Naive thymus-derived CD4-positive, alpha-beta T cell (primary cell): ENCODE measurements at places on chromosomes 3 and 15. TPM values are rescaled to one million over a fixed set of nuclear protein-coding genes. Genes with fewer than 3 reads are reported as not detected.

The VWA5B2 gene
- not detected for polyA plus RNA-seq

- no peak for DNase-seq
These were observed 37.7 kb downstream of the LRIG1 start for GRCh38 chr3:66463054-66463631.

The CCR3 gene
- polyA plus RNA-seq = not detected

- DNase-seq = no peak
These were observed 7.2 kb downstream of the CD276 start for GRCh38 chr15:73691396-73691795.

GRCh38 chr3:112128843-112129727 lies 4.0 kb downstream of the GCSAM start:
- peak; percentile 82 for DNase-seq

The TRH gene
- not detected for polyA plus RNA-seq

The ZPLD1 gene
- polyA plus RNA-seq = not detected

DNA sequence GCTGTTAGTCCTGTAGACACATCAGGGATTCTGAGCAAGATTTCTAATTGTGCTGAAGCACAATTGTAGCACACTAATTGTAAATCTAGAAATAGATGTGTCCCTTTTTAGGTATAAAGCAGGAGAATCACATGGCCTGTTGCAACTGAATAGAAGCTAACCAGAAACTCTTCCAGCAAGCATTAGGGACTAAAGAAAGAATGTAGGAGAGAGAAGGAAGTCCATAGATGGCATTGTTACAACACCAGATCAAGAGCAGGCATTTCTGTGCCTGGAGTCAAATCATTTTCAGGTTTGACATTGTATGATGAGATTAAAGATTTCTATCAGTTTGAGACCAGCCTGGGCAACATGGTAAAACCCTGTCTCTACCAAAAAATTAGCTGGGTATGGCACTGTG lies 27.4 kb downstream of the CALML4 start:
- DNase-seq = no peak
